ENCODE measurements at places on chromosomes 2 and 18.

DNA sequence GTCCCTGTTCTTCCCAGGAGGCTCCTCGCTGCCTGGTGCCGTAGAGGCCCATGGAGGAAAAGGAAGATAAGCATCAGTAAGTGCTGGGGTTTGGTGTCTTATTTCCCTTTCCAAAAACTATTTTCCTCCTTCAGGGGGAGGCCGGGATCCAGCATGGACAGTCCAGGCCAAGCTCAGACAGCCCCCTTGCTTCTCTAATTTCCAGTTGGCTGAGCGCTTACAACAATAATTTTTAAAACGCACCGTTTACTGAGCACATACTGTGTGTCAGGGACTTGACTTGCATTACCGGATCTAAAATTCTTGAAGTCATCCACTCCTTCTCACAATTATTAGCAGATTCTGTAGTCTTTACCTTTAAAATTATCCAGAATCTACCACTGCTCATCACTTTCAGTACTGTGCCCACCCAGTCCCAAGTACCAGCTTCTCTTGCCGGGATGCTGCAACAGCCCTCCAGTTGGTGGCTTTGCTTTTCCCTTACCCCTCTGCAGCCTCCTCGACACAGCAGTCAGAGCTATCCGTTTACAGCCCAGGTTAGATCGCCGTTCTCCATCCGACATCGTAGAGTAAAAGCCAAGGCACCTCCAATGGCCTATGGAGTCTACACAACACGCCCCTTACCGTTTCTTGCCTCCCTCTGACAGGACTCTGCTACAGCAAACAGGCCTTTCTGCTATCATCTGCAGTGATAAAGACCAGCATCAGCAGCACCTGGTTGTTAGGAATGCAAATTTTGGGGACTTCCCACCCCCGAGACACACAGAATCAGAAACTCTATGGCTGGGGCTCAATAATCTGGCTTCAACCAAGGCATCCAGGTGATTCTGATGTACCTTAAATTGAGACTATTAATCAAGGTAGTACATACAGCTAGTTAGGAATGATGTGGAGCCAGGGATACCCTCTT lies 75.2 kb upstream of the TSPYL6 start:
- no peak for DNase-seq

- peak; percentile 3 for DNase-seq
Observed at GRCh38 chr18:5073026-5073944, 123.8 kb downstream of the AKAIN1 start.

DNA sequence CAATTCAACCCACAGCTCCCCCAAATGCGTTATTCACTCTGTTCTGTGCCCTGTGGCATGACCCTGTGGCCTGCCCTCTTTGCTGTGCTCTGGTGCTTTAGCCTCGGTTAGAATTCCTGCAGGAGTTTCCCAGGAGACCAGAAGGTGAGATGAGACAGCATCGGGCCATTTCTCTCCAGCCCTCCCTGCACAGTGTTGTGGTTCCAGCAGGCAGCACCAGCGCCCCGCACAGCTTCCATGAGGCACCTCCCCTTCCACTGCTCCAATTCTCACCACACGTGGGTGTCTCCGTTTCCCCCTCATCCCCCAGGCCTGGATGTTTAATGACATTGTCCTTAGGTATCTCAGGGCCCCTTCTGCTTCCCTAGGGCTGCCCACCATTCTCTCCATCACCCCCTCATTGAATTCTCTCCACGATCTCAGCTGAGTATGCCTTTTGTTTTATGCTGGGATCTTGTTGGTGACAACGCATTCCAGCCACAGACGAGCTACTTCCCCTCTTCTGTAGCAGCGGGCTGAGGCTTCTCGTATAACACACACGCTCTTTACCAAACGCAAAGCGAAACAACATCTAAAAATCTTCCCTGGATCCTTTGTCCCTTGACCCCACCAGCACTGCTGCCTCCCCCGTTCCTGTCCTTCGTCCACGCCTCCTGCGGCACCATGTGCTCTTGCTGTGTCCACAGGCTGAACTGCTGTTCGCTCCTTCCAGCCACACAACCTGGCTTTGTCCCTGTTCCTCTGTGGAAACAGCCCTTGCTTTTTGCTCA lies 35.1 kb downstream of the ACKR3 start:
- no peak for DNase-seq

DNA sequence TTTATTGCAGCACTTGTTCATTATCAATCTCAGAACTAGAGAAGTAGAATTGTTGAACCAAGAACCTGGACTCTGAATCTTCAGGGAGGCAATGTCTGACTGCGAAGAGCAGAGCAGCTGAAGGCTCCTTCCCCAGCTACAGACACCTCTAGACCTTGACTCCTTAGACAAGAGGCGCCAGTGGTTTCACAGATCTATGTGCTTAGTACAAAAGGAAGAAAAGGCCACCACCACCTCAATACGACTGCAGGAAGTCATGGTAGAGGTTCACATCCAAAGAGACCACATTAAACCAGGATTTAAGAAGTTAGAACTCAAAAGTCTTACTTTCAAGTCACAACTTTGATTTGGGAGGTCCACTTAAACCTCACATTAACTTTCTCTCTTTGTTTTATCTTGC lies 158.1 kb upstream of the VRK2 start:
- no peak for DNase-seq

GRCh38 chr2:127044977-127045661 lies 61.8 kb downstream of the BIN1 start:
- DNase-seq = no peak

GRCh38 chr2:105144152-105144940 lies 97.2 kb upstream of the GPR45 start:
- DNase-seq = no peak

DNA sequence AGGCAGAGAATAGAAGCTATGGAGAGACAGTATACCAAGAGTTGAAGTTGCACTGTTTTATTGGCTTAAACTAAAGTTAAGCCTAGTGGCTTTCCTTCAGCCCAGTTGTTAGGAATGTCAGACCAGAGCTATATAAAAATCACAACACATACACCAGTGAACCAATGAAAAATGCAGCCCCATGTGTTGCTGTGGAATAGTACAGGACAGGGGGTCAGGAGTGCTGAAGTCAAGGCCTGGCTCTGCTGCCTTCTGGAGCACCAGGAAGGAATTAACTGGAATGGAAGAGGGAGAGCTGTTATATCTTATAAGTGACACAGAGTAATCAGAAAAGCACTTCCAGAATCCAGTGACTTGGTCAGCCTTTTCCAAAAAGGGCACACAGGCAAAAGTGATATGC lies 58.9 kb downstream of the OSR1 start:
- DNase-seq = no peak

GRCh38 chr2:162422894-162423293 lies 79.0 kb downstream of the GCA start:
- DNase-seq = no peak

GRCh38 chr2:9403924-9404323 lies 19.4 kb downstream of the ITGB1BP1 start:
- no peak for DNase-seq

DNA sequence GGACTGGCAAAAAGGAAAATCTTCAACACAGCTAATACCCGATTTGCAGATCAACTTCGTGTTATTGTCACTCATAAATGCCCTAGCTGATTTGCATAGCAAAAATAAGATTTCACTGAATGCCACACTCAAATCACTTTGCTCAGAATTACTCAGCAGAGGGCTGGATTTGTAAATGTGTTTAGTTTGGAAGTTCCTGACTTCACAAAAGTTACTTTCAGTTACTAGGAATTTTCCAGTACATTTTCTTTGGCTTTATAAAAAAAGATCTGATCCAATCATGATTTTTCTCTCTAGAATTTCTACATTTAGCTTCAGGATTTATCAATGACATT lies 433.3 kb upstream of the ID2 start:
- no peak for DNase-seq

DNA sequence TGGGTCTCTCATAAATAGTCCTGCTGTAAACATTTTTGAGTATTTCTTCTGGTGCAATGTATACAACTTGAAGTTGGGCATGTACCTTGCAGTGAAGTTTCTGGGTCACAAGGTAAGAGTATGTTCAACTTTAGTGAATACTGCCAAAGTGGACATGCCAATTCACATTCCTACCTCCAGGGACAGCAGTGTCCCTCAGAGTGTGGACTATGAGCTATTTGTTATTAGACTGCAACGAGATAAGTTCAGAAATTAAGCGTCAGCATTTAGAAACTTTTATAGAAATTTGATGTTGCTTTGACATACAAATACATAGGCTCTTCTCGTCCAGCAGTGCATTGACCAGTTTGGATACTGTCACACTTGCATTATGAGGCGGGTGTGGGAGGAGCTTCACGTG lies 7.2 kb upstream of the ACKR3 start:
- DNase-seq = no peak

GRCh38 chr18:13530879-13531387 lies 195.4 kb downstream of the FAM210A start:
- DNase-seq = peak; percentile 29

DNA sequence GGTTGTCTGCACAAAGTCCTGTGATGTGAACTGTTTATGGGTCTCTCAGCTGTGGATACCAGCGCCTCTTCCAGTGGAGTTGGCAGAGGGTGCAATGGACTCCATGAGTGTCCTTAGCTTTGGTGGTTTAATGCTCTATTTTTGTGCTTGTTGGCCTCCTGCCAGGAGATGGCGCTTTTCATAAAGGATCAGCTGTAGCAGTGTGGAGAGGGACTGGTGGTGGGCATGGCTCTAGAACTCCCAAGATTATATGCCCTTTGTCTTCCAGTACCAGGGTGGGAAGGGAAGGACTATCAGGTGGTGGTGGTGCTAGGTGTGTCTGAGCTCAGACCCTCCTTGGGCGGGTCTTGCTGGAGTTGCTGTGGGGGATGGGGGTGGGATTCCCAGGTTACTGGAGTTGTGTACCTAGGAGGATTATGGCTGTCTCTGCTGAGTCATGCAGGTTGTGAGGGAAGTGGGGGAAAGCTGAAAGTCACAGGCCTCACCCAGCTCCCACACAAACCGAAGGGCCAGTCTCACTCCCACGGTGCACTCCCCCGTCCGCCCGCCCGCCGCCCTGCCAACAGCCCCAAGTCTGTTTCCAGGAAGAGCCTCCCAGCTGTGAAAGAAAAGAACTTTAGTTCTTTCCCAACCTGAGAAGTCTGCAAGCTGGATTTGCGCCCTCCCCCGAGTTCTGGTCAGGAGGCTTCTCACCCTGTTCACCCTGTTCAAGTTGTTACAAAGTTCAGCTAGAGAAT lies 108.1 kb downstream of the MARCO start:
- no peak for DNase-seq

GRCh38 chr2:4122726-4123125 lies 419.4 kb downstream of the DCDC2C start:
- no peak for DNase-seq

DNA sequence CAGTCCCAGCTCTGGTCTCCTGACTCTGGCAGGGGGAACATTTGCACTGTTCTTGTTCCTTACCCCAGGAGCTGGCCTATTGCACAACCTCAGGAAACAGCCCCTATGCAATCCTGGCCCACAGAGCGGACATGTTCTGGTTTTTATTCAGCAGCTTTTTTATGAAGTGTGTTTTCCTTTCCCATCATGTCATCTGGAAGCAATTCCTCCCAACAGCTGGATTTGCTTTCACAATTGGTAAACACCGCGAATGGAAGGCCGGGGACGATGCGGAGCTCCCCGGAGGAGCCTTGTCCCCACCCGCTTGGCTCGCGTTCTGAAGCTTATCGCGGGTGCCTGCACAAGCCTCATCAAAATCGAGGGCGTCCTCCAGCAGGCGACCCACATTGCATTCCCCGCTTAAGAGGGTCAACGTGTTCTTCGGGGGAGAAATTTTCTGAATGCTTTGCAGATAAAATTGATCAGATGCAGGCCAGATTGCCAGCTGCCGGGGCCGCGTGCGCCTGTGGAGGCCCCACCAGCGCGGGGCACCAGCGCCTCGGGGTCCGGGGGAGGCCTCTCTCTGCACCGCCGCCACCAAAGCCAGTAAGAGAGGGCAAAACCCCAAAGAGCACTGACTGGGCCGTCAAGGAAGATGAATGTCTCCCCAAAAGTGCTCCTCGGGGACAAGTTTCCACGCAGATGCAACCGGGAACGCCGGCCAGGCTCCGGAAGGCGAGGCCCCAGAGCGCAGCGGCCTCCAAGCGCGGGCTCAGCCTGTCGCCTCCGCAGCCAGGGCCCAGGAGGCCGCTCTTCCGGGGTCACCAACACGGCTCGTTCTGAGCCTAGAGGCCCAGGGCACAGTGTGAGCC lies 60.3 kb upstream of the SP3 start:
- DNase-seq = peak; percentile 92

DNA sequence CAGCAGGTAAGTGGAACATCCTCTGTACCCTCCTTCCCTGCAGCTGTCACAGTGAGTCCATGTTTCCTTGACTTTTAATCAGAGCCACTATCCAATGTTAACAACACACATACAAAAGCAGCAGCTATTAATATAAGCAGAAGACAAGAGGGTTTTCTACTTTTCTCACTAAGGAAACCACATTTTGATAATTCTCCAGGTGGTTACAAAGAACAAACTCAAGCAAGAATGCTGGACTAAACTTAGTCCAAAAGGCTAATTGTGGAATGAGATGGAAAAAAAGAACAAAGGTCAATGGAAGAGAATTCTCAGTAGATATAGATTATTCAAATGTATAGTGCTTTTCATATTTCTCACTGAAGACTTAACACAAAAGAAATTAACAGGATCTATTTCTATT lies 176.9 kb upstream of the SLC39A10 start:
- no peak for DNase-seq

GRCh38 chr2:165193178-165193777 lies 10.6 kb downstream of the SCN3A start:
- DNase-seq = no peak
